ENCODE measurements at places on chromosomes 7 and 10.

- no peak for DNase-seq
Observed at GRCh38 chr7:100127866-100128636, 1.3 kb downstream of the MBLAC1 start.

- DNase-seq = no peak
Observed at GRCh38 chr10:47318706-47319105, 3.5 kb upstream of the GDF2 start.

DNA sequence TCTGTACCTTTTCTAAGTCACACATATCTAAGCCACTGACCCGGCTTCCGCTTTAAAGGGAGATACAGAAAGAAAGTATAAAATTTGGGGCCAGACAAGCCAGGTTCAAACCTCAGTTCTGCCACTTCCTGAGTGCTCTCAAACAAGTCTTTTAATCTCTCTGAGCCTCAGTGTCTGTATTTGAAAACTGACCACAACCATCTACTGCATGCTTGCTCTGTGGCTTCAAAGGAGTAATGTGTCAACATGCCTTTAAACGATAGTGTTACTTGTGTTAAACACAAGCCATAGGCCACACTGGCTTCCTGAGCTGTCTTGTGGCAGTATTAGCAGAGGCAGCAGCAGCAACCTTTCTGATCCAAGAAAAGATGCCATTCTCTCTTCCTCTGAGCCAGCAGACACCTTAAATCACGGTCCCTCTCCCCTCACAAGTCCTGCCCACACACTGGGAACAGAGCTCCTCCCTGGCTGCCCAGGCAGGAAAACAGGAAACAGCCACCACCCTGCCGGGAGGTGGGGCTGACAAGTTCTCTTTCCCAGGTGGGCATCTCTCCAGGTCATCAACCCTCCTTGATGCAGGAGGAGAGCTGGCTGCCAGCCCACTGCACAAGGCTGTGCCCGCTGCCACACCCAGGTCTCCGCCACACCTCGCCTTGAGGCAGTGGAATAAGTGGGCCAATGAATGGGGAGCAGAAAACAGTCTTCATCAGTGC is 10.7 kb downstream of the HIP1 start:
- DNase-seq = no peak

- DNase-seq = no peak
Observed at GRCh38 chr7:66326501-66327215, 121.5 kb downstream of the TPST1 start.

DNA sequence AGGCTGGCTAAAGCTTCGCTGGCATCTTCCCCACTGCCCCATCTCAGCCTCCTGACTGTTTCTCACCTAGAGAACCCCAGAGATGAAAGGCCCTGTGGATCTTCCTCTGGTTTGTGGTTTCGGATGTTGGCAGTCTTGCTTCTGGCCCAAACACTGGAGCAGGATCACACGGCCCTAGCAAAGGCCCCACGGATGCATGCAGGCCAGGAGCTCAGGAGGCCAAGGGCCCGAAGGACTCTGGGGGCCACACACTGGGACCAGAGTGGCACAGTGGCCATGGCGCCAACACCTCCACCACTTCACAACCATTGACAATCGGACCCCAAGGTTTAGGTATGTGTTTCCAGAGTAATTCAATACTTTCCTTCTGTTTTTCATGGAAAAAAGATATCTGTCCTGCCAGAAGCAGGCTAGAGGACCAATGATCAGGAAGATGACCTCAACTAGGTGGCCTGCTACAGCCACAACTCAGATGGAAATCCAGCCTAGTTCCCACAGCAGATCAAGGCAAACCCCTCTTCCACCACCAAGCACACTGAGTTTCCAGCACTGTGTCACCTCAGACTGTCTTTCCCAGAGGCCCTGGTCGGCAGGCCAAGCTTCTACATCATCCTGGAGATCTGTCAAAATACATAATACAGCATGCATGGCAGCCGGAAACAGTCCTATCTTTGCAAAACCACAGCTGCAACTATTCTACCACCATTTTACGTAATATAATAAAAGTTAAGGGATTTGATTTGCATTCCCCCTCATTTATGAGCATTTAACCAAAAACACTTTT is 53.0 kb downstream of the CTBP2 start:
- DNase-seq = no peak

DNA sequence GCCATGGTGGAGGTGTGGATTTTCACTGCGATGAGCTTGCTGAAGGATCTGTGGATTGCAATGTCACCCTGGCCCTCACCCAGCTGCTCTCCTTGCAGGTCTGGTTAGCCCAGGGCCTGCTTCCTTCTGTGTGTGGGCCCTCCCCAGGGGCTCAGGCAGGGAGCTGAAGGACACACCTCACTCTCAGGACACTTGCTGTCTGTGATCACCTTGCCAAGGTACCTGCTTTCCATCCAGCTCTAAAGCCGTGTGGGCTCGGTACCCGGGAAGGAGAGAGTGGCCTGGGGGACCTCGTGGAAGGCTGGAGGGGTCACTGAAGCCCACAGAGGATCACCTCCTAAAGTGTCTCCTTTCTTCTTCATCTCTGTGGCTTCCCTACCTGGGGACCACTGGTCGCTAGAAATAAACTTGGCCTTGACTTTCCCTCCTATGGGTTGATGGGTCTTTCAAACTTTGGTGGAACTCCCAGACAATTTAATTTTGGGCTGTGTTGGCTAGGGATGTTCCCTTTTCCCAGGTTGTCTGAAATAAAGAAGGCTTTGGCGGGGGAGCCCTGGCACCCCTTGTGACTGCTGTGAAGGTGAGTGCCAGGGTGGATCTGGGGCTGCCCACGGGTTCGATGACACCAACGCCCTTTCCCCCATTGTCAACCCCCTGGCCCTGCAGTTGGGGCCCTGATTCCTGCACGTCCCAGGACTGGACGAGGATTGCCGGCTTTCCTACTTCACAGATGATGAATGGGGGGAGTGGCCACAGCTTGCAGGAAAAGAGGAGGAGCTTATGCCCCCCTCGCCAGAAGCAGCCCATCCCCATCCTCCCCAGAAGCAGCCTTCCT is 331.0 kb downstream of the ADARB2 start:
- no peak for DNase-seq

- DNase-seq = no peak
Observed at GRCh38 chr10:30804478-30805055, 175.0 kb upstream of the LYZL2 start.

DNA sequence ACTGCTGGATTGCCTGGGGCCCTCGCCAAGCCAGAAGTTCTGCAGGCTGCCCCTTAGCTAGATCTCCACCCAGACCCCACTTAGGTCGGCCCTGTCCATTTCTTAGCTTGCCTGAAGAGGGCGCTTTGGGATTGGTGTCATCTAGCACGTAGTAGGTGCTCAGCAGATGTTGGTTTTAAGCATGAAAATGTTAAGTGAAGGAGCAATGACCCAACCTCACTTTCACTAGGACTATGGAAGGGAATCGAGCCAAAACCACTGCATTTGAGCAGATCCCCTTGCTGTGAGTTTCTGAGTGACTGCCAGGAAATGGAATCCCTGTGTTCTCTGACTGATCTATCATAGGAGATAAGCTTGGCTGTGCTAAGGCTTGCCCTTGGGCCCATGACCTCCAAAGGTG is 131.7 kb upstream of the EEPD1 start:
- DNase-seq = no peak

DNA sequence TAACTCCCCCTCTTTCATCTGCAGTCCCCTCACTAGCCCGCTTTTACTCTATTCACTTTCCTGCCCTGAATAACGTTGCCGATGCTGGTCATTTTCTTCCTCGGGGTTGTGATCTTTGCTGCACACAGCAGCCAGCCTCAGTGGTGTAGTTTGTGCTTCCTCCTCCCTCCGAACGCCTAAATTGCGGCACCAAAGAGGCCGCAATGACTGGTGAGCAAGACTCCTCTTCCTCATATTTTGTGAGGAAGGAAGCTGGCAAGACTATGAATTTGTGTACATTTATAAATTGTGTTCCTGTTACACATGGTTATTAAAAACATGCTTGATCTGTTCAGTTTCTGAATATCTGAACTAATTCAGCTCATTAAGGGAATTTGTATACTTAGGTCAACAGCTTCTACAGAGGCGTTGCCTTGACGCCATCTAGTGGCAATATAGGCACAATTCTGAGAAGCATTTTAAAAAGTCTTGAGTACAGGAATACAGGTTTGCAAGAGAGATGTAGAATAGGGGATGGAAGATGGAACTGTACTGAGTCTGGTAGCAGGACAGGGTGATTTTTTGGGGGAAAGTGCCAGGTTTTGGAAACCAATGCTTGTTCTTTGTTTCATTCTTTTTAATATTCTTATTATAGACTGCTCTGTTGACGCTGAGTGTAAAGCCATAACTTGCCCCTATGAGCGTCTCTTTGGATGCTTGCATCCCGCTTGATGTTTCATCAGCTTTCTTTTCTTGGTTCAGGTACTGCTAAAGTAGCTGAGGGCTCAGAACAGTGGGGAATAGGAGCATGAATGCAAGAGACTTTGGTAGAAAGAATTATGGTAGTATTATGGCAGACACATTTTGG is 4.1 kb upstream of the TAS2R5 start:
- DNase-seq = no peak

- no peak for DNase-seq
Observed at GRCh38 chr7:34117573-34117972, 212.2 kb downstream of the BMPER start.

DNA sequence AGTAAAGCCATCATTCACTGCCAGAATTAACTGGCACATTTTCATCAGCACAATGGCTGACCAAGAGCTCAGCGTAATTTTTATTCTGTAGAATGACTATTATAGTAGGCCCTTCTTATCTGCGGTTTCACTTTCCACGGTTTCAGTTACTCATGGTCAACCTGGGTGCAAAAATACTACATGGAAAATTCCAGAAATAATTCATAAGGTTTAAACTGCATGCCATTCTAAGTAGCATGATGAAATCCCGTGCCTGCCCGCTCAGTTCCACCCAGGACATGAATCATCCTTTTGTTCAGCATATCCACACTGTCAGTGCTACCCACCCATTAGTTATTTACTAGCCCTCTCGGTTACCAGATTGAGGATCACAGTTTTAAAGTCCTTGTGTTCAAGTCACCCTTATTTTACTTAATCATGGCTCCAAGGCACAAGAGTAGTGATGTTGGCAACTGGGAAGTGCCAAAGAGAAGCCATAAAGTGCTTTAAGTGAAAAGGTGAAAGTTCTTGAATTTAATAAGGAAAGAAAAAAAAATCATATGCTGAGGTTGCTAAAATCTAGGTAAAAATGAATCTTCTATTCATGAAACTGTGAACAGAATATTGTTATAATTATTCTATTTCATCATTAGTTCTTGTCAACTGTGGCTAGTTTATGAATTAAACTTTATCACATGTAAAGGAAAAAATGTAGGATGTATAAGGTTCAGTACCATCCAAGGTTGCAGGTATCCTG is 204.9 kb downstream of the DOCK4 start:
- DNase-seq = no peak

DNA sequence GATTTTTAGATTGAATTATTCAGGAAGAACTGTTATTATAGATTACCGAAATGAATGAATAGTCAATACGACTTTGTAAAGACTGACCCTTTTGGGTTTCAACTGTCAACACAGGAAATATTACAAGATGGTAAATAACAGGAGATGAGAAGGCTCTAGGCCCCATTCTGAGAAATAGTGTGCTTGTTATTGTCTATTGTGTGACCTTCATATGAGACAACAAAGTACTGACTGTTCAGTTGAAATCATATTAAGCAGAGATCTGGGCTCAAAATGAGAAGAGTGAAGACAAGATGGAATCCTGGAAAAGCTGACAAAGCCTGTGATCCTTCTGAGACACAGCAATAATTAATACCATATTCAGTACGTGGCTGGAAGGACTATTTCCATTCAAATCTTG is 503.8 kb downstream of the INHBA start:
- DNase-seq = no peak

DNA sequence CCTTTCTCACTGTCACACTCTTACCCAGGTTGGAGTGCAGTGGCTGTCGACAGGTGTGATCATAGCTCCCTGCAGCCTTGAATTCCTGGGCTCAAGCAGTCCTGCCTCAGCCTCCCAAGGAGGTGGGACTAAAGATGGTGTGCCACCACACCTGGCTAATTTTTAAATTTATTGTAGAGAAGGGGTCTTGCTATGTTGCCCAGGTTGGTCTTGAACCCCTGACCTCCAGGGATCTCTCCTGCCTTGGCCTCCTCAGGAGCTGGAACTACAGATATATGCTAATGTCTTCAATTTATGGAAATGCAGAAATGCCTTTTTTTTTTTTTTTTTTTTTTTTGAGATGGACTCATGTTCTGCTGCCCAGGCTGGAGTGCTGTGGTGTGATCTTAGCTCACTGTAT is 42.7 kb downstream of the DNAJB6 start:
- no peak for DNase-seq

DNA sequence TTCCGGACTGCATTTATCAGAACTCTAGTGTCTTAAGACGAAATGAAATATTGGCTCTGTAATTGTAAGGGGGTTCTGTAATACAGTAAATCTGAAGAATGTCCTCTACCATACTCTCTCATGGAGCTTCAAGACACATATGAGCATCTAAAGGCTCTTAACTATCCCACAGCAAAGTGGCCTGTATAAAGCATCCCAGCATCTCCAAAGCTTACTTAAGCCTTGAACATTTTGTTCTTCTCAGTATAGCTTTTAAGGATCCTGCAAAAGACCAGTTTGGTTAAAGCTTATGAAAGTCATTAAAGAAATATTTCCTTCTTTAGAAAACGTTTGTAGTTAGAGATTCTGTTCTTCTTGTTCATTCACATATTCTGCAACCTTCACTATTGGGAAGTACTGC is 75.1 kb downstream of the HGF start:
- DNase-seq = no peak

DNA sequence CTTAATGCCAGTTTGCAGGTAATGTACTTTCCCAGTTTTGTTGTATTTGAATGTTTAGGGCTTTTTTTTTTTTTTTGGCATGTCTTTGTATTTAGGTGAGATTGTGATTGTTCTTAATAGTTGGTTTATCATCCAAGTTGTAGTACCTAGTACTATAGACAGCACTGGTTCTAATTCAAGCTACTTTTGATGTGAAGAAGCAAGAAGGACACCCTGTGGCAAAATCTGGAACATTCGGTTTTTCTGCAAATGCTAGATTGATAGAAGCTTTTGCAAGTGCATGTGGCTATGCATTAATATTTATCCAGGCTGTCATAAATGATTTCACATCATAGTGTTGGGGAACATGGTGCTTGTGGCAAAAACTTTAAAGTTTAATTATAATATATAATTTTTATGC is 248.9 kb downstream of the FOXP2 start:
- DNase-seq = no peak

DNA sequence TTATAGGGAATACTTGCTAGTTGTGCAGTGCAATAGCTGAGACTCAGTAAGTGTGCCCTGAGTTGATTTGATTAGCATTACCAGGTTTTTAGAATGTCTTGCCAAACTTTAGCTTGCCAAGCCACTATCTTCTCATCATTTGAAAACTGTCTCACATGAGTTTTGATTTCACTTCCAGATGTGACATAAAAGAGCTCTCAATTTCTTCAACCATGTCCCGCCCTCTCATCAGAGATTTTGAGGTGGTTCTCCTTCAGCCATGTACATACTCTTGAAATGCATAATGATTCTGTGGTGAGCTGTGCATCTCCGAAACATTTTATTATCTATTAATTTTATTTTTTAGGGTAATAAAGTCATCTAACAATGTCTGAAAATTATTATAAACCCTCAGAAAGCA is 215.0 kb upstream of the SEMA3E start:
- no peak for DNase-seq

GRCh38 chr7:42351316-42351935 is 114.4 kb upstream of the GLI3 start:
- DNase-seq = no peak

GRCh38 chr7:30988351-30989005 is 24.7 kb downstream of the GHRHR start:
- no peak for DNase-seq

GRCh38 chr10:119315128-119316001 is 108.0 kb downstream of the GRK5 start:
- DNase-seq = no peak
